ENCODE measurements at places on chromosomes 3 and 15.

DNA sequence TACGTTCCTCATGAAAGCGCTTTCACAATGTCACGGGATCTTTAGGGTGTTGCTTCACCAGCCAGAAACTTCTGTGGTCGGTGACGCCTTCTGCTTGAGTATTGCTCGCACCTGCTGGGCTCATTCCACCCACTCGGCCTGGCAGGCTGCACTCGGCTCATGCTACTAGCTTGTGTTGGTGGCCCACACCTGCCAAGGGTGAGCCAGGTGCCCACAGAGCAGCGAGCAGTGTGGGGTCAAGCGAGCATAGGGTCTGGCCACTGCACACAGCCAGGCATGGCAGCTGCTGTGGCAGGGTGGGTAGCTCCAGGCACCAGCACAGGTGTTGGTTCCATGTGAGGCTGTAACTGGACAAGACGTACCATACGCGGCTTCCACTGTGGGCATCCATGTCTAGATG lies 202.9 kb upstream of the CADM2 start:
- DNase-seq, result no peak

- no peak for DNase-seq
Measured at GRCh38 chr3:76646921-76647562, 392.9 kb upstream of the ROBO2 start.

DNA sequence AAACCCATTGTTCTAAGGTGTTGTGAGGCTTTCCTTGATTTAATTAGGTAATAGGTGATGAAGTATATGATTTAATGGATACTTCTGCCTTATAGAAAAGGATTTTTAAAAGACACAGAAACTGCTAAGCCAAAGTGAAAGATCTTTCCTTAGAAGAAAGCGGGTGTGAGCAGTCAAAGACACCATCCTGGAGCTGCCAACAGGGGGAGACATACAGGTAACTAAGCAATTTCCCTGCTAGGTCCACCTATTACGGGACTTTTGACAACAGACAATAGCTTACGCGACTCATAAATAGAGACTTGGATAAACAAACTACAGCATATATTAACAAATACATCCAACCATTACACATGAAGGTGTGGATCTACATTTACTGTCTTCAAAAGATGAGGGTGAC lies 669.5 kb downstream of the SQOR start:
- DNase-seq, result no peak

DNA sequence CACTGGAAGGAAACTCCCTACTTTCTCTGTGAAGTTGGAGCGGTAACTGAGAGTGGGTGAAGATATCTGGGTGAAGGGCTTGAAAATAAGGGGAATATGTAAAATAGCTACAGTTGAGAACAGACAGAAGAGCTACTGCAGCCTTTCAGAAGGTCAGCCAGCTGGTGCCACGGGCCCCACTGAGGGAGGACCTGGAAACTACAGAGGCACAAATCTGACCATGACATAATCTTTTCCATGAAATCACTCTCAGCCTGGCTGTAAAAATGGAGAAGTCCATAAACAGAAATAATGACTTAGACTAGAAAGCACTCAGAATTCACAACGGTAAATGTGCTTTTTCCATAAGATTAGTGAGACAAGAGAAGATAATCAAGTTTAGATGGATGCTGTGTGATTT lies 46.4 kb downstream of the ST3GAL6 start:
- DNase-seq, result no peak

GRCh38 chr3:14235912-14236295 lies 57.3 kb downstream of the LSM3 start:
- DNase-seq, result no peak

- DNase-seq, result no peak
Measured at GRCh38 chr15:70241561-70242320, 144.0 kb upstream of the TLE3 start.

DNA sequence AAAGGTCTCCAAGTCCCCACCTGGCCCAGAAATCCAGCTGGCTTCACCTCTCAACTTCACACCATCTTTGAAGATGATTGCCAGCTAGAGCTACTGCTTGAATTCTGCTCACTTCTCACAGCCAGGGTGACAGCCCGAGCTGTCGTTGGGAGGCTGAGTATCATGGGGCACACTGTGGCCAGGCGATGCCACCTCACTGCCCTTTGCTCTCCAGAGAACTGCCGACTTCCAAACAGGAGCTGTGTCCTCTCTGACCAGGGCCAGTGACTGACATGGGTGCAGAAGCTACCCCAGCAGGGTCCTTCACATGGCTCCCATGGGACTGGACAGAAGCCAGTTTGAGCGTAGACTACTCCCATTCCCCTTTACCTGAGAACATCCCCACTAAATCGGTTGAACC lies 254.0 kb downstream of the GABRB3 start:
- no peak for DNase-seq

DNA sequence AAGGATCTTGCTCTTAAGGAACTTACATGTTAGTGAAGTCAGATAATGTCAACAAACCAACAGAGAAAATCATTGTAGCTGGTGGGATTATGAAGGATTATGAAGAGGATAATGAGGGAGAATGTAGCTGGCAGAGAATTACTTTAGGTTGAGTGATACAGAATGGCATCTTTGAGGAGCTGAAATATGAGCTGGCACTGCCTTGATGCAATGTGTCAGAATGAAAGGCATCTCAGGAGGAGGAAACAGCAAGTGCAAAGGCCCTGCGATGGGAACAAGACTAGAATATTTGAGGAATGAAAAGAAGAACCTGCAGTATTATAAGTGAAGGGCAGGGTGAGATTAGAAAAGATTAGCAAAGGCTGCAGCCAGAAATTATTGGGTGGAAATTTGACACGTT lies 237.2 kb upstream of the ADAMTS9 start:
- DNase-seq, result no peak

- DNase-seq, result no peak
Measured at GRCh38 chr15:79798311-79798710, 98.5 kb downstream of the MTHFS start.

- DNase-seq, result no peak
Measured at GRCh38 chr3:35867791-35868190, 228.5 kb downstream of the ARPP21 start.

DNA sequence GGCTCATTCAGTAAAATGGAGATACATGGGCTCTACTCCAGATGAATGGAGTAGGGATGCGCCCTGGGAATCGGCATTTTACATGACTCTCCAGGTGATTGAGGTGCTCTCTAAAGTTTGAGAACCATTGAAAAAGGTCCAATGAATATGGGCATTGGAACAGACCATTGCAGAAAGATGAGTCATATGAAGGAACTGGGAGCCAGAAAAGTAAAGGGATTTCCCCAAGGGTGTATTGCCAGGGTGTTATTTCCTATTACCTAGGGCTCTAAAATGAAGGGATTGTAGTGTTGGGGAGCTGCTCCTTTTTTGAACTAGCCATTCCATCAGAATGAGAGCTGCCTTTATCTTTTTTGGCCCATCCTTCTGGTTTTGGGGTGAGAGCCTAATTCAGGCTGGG lies 21.7 kb downstream of the CLDN11 start:
- DNase-seq, result no peak

DNA sequence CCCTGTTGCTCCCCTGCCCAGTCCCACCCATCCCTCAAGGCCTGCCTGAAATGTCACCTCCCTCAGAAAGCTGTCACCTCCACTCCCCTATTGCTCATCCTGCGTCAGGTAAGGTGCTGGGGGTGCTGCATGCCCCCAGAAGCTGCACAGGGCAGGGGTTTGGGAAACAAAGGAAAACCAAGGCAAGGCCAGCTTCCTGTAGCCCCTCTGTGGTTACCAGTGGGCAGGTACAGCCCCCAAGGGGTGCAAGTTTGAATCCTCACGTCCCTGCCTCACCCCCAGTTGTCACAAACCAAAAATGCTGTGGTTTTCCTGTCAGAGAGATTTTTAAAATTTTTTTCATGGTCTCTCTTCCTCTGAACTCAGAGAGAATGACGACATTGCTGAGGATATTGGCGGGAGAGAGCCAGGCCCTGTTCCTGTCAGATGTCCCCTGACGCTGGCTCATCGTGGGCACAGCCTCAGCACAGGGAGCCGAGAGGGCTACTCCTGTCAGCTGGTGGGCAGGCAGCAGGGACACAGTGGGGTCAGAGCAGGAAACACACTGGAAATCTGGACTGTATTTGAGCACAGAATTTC lies 27.0 kb downstream of the PSTPIP1 start:
- peak; percentile 60 for DNase-seq

GRCh38 chr15:66784174-66784573 lies 82.1 kb downstream of the SMAD6 start:
- no peak for DNase-seq

GRCh38 chr15:37140531-37141058 lies 40.2 kb upstream of the MEIS2 start:
- no peak for DNase-seq

GRCh38 chr3:184672977-184673870 lies 38.6 kb downstream of the MAGEF1 start:
- no peak for DNase-seq

DNA sequence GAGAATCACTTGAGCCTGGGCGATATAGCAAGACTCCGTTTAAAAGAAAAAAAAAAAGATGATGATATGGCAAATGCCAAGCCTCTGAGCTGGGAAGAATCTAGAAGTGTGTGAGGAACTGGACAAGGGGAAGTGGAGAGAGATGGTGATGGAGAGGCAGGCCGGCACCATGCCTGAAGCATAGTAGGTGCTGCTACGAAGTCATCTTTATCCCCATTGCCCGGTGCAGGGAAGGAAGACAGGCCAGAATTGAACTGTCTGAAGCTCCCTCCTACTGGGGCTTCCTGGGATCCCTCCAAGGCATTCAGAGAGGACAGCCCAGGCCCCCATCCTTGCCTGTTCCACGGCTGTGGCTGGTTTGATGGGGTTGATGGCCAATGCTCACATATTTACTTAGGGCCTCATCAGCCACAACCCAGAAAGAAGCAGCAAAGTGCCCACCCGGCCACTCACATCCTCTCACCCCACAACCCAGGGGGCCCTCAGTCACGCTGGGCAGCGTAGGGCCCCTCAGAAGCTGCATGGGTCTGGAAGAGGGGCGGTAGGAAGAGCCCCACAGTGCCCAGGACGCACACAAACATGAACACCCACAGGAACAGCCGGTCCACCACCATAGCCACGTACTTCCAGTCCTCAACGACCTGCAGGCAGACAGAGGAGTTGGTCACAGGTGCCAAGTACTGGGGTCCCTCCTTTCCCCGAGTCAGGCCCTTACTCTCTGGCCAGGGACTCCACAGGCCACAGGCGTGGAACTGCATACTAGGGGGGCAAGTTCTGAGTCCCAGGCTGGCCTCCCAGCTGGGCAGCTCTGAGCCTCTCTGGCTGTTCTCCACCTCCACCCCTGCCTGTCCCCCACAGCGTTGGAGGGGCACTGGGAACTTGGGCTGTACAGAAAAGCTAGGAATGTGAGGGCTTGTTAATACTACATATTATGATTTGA lies 4.1 kb upstream of the CHRNA3 start:
- no peak for DNase-seq

Measured in AG08396 (cell line).